Activated naive CD4-positive, alpha-beta T cell treated with anti-CD3 and anti-CD28 coated beads for 36 hours (primary cell): ENCODE measurements at places on chromosomes 6 and 20.

- no peak for DNase-seq
Measured at GRCh38 chr6:26067367-26067766, 19.9 kb upstream of the HFE start.

DNA sequence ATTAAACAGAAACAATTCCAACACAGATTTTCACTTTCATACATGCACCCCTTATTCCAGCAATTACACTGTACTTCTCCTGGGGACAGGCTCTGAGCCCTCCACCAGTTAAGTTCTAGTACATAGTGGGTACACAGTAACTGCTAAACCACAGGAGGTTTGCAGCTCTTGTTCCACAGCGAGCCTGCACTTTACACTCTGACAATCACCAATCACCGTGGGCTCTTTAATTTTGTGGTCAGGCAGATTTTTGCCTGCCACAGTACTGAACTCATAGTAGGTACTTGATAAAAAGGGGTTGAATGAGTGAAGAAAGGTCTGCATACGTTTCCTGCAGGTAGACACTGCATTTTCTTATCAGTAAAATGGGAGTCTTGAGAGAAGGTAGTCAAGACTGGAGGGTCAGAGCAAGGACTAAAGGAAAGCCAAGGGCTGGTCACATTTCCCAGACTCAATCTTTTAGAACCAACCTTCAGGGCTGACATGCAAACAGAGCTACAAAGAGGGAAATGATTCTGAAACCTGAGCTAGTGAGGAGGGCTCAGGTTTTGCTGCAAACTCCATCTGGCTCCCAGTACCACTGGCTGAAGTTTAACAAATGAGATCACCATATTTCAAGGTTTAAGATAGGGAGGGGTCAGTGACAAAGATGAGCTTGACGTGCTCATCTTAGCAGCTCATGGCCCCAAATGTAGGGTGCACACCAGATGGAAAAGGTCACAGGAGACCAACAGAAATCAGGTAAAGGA lies 404.6 kb downstream of the BTBD9 start:
- DNase-seq, result no peak

DNA sequence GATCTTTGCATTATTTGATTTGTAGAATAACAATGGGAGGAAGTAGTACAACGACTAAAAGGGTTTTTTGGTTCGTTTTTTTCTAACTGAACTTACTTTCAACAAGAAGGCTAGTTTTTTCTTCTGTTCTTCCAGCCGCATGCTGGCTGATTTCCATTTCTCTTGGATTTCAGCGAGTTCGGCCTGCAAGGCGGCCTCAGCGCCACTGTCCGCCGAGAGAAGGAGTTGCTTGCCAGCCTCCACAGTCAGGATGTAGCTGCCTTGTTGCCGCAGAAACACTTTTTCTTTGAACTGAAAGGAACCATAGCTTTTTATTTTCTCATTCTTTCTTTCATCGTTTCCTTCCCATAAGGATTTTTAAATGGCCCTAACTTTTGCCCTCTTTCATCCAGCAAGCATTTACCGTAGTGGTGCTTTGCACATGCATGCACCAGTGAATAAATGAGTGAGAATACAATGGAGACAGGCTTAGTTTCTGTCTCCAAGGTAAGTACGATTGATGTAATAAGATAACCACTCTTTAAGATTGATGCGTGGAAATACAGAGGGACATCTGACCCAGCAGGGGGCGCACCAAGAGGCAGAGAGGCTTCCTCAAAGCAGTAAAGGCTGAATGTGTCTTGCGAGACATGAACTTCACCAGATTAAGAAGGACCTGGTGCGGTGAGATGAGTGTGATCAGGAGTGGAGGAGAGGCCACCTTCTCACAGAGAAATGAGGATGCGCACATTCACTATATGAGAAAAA lies 398.8 kb downstream of the ESR1 start:
- DNase-seq, result peak; percentile 66

DNA sequence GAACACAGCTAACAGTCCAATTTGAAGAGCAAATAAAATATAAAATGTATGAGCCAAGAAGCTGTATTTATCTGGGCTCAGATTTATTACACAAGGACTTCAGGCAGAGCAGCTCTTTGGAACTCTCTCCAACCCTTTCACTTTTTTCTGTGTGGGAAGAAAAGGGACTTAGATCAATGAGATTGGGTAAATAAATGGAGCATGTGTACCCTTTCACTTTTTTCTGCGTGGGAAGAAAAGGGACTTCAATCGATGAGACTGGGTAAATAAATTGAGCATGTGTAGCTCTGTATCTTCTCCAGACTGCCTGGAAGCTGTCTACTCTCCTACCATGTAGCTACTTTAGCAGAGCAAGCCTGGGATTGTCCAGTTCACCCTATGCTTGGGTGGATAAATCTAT lies 10.7 kb downstream of the SLC17A3 start:
- DNase-seq, result no peak

GRCh38 chr6:137033828-137034227 lies 10.9 kb downstream of the IL20RA start:
- DNase-seq, result peak; percentile 62
